Coronary artery (tissue), 2 donors: ENCODE measurements at places on chromosomes 6 and 20.

DNA sequence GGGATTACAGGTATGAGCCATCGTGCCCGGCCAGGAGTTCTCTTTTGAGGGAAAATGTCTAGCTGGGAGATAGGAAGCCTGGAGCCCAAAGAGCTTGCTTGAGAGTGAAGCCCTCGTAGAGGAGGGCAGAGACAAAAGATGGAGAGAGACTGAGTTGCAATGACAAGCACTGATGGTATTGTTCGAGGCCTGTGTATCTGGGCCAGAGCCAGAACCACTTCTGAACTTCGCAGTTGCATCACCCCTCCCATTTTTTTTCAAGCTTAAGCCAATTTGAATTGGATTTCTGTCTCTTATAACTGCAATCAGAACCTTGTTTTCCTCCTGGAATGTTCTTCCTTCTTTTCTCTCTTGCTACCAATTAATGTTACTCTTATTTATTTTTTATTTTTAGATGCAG lies 83.1 kb downstream of the KCNB1 start:
- DNase-seq = no peak

DNA sequence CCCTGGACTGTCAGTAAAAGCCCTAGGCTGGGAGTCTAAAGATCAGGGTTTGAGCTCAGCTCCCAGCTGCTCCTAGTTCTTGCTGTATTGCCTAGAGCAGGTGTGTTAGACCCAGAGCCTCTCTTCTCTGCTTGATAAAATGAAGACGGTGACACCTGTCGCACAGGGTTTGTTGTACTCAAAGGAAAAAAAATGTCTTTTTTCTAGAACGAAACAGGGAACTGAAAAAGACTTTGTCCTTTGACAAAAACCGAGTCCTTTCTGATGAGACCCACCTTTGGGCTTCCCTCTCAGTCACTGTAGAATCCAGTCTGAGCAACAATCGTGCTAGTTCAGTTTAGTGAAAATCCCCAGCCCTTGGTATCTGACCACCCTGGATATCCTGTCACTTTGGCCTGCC lies 102.1 kb upstream of the LAMP5 start:
- DNase-seq = no peak

DNA sequence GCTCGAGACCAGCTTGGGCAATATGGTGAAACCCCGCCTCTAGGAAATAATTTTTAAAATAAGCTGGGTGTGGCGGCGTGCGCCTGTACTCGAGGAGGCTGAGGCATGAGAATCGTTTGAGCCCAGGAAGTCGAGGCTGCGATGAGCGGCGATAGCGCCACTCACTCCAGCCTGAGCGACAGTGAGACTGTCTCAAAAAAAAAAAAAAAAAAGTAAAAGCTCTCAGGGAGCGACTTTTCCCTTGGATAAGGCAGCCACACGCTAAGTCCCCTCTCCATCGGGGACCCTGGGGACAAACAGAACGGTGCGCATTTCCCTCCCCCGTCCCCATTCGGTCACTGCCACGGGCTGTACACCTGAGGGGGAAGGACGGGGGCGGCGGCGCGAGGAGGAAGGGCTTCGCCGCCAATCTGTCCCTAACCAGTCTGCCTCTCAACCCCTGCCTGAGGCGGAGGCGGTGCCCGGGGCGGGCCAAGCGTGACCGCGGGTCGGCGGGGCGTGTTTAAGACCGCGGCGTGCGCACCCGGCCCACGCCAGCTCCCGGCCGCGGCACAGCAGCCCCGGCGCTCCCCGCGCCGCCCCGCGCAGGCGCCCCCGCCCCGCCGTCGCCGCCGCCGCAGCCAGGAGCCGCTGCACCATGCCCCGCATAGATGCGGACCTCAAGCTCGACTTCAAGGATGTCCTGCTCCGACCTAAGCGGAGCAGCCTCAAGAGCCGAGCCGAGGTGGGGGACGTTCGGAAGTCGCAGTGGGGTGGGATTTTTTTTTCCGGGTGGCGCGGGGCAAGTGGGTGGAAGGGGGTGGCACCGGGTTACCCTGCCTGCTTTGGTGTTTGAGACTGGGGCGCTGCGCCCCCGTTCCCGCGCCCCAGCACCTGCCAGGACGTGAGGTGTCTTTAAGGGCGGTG lies at the start of gene GMPR:
Gene GMPR, plus strand, starts transcription at position 531 of the 906 bp plus-strand sequence. Its CDS starts 107 bp downstream, at position 638.
- peak; percentile 91 for DNase-seq

DNA sequence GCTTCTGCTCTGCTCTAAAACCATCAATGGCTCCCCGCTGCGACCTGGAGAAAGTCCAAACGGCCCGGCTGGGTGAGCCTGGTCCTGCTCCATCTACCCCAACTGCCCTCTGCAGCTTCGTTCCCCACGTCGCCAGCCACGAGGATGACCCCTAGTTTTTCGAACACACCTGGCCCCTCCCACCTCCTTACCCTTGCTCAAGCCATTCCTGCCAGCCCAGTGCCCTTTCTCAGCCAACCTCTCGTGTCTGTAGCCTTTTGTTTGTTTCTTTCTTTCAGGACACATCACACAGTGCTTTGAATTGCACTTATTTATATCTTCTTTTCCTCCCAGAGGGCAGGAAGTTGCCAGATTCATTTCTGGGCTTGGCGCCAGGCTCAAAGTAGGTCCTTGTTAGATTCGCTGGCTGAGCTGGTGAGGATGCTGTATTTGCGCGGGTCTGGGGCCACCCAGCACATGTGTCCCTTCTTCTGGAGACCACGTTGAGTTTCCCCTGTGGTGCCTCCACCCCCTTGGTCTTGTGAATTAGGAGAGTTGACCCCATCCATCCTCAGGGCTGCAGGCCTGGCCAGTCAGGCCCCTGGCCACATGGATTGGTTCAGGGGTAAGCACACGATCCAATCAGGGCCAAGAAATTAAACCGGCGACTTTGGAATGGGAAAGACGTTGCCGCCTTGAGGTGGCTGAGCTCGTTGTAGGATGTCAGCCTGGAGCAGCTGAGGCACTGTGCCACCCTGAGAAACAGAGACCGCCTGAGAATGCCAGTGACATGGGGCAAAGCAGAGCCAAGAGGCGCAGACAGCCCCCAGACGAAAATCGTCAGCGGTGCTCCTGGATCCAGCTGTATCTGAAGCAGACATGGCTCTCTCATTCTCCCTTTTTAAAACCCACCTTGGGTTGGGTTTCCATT lies 156.0 kb downstream of the CEBPB start:
- peak; percentile 88 for DNase-seq

DNA sequence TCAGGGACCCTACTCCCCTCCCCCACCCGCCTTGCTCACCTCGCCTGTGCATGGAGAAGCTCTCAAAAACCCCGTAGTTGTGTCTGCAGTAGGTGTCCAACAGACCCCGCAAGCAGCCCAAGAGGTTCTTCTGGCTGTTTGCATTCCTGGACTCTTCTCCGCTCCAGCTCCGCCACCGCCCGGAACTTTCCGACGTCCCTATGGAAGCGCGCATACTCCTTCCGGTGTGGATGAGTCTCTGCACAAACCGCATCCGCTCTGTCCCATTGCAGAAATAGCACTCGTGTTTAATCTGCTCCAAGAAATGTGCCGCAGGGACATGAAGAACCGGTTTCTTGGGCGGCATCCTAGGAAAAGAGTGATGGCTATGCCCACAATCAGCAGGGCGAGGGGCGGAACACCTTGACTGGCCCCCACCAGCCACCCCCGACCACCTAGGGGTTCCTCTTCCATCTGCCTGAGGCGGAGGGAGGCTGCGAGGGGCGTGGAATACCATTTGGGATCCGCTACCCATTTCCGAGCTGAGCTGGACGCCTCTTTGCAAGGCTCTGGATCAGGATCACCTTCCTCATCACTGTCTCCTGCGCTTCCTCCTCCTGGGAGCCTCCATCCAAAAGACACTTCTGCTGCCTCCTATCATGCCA lies 20.2 kb downstream of the HLA-DRA start:
- no peak for DNase-seq

DNA sequence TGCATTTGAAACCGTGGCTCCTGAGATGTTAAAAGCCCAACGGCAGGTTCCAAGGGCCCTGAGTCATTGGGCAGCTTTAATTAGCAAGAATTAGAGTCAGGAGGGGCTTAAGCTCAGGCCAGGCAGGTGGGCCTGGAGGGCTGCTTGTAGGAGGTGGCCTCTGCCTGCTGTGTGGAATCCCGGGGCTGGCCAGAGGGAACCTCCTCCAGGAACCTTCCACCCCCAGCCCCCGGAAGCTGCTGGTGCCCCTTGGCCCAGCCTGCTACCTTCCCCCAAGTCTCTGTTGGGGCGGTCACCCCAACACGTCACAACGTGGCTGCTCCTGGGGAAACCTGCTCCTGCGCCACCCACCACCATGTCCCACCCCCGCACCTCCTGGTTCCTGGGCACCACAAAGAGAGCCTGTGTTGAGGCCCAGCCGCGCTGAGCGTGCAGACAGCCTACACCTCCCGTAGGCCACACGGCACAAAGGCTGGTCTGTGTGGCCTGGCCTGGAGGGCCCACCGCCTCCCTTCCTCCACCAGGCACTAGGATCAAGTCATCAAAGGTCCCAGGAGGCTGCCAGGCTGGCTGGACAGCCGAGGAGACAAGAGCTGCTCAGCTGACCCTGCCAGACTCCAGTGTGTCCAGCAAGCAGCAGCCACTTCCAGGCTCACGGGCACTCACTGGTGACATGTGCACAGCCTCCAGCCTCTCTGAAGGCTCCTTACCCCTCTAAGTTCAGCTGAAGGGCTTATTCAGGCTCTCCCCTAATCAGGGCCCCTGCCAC lies 86.3 kb downstream of the SNX5 start:
- no peak for DNase-seq

GRCh38 chr6:39197521-39197920 lies 31.8 kb downstream of the KCNK5 start:
- no peak for DNase-seq

DNA sequence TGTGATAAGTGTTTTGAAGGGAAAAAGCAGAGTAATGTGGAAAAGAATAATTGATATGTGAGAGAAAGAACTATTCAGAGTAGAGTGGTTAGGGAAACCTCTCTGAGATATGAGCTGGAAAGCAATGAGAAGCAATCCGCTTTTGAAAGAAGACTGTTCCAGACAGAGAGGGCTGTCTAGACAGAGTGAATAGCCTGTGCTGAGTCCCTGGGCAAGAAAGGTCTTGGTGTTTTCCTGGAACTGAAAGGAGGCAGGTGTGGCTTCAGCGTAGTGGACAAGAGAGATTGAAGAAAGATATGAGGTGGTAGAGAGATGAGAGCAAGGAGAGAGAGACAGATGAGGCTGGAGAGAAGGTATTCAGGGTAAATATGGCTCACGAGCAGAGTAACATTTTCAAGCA lies 190.8 kb downstream of the UBE3D start:
- no peak for DNase-seq

GRCh38 chr20:21074605-21075336 lies 31.4 kb downstream of the LINC00237 start:
- DNase-seq = no peak

GRCh38 chr6:156163311-156163710 lies 613.9 kb upstream of the ARID1B start:
- DNase-seq = no peak

DNA sequence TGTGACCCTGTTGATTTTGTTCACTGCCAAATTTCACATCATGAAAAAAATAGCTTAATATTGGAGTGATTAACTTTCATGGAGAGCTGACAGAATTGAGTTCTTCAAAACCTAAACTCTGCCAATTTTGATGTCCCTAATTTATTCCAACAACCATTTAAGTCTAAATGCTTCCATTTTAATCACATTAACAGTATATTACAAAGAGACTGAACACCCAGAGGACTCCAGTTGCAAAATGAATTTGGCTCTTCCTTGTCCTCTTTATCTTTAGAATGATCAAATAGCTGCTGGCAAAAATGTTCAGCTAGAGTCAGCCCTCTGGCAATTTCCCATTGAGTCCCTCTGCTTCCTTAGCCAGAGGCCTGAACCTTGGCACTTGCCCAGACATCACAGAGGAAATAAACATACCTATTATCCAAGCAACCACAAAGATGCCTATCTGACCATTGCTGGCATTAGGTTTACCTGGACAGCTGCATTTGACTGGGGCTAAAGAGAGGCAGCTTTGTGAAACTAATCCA lies 299.0 kb upstream of the STXBP5 start:
- DNase-seq = no peak

GRCh38 chr20:19506021-19506420 lies 252.0 kb upstream of the RIN2 start:
- no peak for DNase-seq

- peak; percentile 70 for DNase-seq
Observed at GRCh38 chr6:30463651-30464618, 25.4 kb upstream of the HLA-E start.

- DNase-seq = no peak
Observed at GRCh38 chr6:131167773-131168172, 32.5 kb downstream of the AKAP7 start.

GRCh38 chr6:5950361-5950785 lies 56.4 kb downstream of the NRN1 start:
- DNase-seq = no peak

GRCh38 chr6:106511288-106512047 lies 117.8 kb downstream of the RTN4IP1 start:
- no peak for DNase-seq

GRCh38 chr6:152980656-152981055 lies 2.2 kb downstream of the FBXO5 start:
- no peak for DNase-seq

GRCh38 chr6:75023634-75024033 lies 182.2 kb downstream of the COL12A1 start:
- DNase-seq = no peak

GRCh38 chr6:4607793-4608192 lies 168.4 kb upstream of the CDYL start:
- no peak for DNase-seq

- no peak for DNase-seq
Observed at GRCh38 chr6:142381845-142382378, 80.1 kb downstream of the ADGRG6 start.

DNA sequence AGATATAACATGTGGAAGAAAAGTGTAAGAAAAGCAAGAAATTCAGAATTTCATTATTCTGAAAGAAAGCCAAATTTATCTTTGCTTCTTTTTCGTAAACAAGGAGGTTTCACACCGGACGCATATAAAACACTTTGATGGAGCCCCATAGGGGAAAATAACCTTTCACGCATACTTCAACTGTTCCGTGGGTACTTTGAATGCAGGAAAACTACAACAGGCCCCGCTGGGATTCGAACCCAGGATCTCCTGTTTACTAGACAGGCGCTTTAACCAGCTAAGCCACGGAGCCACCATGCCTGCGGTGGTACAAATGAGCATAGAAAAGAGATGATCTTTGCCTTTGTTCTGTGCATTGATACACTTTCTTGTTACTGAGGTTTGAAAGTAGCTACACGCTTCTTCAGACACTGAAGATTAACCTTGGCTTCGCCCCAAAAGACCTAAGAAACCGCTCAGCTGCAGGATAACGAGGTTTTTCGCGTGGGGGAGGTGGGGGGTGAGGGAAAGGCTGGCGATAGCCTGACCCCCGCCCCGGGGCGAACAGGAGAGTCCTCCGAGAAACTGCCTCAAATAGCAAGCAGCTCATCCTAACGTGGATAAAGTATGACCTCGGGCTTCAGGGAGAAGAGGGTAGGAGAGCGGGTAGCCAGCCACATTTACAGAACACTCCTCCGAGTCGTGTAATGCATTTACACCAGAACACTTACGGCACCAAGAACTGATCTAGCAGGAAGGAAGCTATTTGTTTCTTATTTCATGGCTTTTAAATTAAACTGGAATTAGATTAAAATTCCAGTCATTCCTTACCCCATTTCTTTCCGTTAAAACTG lies 5.3 kb upstream of the HMGN4 start:
- DNase-seq = peak; percentile 92

- no peak for DNase-seq
Observed at GRCh38 chr6:64081453-64081852, 445.9 kb downstream of the PHF3 start.
